ENCODE measurements at places on chromosomes 13 and 19.

GRCh38 chr19:37966662-37967231 lies 59.7 kb downstream of the SIPA1L3 start:
- no peak for DNase-seq

DNA sequence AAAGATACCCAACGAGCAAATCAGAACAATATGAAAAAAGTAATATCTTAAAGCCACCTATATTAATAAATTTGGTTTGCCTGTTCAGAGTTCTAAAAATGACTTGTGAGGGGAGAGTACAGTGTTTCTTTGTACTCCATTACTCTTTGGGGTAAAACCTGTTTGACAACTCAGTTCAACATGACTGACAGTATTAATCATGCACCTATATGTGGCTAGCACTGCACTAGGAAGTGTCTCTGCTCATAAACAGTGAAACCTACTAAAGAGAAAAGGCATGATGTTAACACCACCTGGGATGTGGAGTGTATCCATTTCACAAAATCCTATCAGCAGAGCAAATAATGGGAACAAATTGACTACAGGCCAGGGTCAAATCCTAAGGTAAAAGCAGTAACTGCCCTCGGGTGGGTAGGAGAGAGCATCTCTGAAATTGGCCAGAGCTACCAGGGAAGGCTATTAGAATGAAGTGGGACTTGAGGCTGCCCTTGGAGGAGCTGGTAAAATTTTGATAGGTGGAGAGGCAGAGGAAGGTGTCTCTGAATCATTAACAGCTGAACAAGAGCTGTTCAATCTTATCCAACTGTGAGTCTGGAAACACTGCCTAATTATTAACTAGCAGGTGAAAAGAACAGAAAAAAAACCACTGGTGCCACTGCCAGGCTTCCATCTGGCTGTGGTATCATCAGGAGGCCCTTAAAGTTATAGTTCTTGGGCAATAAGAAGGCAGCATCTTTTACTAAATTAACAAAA lies 365.1 kb downstream of the DNAJC15 start:
- no peak for DNase-seq

DNA sequence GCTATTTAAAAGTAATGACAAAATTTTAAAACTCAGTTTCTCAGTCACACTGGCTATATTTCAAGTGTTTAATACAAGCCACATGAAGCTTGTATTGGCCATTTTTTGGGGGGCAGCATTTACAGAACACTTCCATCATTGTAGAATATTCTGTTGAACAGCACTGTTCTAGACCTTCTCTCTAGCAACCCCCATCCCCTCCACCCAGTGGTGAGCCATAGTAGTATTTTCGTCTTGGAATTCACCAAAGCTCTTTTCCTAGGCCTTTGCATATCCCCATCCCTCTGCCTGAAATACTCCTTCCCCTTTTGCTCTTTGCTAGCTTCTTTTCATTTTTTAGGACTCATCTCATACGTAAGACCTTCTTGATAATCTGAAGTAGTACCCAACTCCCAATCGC lies 99.5 kb downstream of the ZC3H13 start:
- no peak for DNase-seq

DNA sequence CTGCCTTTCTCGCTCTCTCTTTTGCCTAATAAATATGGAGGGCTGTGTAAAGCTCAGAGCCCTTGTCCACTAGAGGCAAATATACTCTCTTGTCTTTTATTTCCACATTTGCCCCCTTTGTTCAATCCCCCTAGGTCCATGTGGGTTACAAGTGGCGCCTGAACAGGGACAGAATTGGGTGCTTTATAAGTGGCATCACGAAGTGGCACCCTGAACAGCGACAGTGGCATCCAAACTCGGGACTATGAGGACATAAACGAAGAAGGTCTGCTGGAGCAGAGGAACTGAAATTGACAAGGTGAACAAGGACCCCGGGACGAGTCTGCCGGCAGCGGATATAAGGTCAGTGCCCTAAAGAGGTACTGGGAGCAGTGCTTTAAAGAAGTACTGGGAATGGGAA lies 4.3 kb upstream of the ZNF610 start:
- DNase-seq, result no peak

DNA sequence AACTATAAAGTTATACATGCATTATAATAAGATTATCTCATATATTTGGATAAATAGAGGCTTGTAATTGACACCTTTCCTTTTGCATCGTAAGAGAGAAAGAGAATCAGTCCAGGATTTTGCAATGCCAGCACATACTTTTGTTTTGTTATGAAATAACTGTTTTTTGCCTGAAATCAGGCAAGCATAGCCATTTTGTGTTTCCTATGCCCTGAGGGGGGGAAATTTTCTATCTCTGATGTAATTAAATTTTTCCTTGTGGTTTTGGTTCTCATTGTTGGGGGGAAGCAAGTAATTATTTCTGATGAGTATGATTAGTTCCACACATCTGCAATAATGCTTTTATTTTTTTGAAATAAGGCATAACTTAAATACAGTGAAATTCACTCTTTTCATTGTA lies 229.4 kb downstream of the NDFIP2 start:
- DNase-seq, result peak; percentile 42

DNA sequence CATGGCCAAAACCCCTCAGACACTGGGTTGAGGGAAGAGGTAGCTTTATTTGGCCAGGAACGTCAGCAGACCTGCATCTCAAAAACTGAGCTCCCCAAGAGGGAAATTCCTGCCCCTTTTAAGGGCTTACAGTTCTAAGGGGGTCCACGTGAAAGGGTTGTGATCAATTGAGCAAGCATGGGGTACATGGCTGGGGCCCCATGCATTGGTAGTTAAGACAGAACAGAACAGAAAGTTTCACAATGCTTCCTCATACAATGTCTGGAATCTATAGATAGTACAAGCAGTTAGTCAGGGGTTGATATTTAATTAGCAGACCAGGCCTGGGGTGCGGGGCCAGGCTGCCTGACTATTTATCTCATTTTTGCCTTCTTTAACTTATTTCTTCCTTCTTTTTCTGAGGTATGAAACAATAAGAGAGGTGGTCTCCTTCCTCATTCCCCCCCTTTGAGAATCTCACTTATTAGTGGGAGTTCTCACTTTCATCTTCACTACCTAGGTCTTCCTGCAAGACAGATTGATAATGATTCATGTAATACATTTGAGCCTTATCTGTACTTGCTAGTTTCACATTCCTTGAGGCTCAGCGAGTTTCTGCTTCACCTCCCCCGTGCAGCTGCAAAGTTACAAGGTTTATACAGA lies 84.8 kb downstream of the SLC25A15 start:
- DNase-seq, result no peak

GRCh38 chr19:32349724-32350470 lies 4.5 kb downstream of the ZNF507 start:
- DNase-seq, result no peak

- DNase-seq, result no peak
Observed at GRCh38 chr13:24624801-24625231, 55.4 kb upstream of the ATP12A start.
